Spinal cord (tissue), 10 donors: ENCODE measurements at places on chromosomes 2 and 18. TPM values are rescaled to one million over a fixed set of nuclear protein-coding genes. Genes with fewer than 3 reads are reported as not detected.

The TIA1 gene
- 232 TPM for total RNA-seq

The AQP12B gene
- total RNA-seq: not detected

The ERICH2 gene
- 3.9 TPM for total RNA-seq

The LYPD6 gene
- total RNA-seq: 42.6 TPM

The CRACDL gene
- total RNA-seq: 1.9 TPM

The IHH gene
- total RNA-seq: 0.30 TPM

The MYL12A gene
- total RNA-seq: 399 TPM
